Breast epithelium (tissue), 4 donors: ENCODE measurements at places on chromosomes 7 and 10. TPM values are rescaled to one million over a fixed set of nuclear protein-coding genes. Genes with fewer than 3 reads are reported as not detected.

Gene IFIT1B
- total RNA-seq = not detected

Gene ZNF25
- total RNA-seq = 16.0 TPM

- no peak overlapping the region for H3K4me3 ChIP-seq
- no peaks in the 10 kb centered on the region for H3K4me1 ChIP-seq
- H3K36me3 ChIP-seq = no peaks in the 10 kb centered on the region
- H3K27ac ChIP-seq = no peak overlapping the region
- no peaks in the 10 kb centered on the region for H3K27me3 ChIP-seq
Measured at GRCh38 chr10:104374591-104374990, 21.0 kb downstream of the CFAP58 start.

DNA sequence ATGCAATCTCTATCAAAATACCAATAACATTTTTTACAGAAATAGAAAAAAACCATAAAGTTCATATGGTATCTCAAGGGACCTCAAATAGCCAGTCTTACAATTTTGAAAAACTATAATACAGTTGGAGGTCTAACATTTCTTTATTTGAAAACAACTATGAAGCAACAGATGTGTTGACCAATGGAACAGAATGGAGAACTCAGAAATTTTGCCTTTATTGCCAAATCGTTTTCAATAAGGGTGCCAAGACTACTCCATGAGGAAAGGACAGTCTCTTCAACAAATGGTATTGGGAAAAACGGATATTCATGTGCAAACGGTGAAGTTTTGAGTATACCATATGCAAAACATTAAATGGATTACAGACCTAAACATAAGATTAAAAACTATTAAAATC is 470.8 kb upstream of the DPP6 start:
- DNase-seq = no peak
- H3K4me1 ChIP-seq = no peaks in the 10 kb centered on the region
- H3K27ac ChIP-seq = no peak overlapping the region

- H3K27ac ChIP-seq = no peak overlapping the region
- H3K4me1 ChIP-seq = no peaks in the 10 kb centered on the region
- no peaks in the 10 kb centered on the region for H3K27me3 ChIP-seq
- H3K36me3 ChIP-seq = no peaks in the 10 kb centered on the region
Measured at GRCh38 chr7:80611779-80612178, 26.7 kb upstream of the CD36 start.
